ENCODE measurements at places on chromosomes 6 and 20.

- DNase-seq = no peak
Observed at GRCh38 chr6:107272246-107272645, 156.9 kb upstream of the BEND3 start.

- no peak for DNase-seq
Observed at GRCh38 chr6:125587666-125588632, 161.5 kb upstream of the HEY2 start.

- DNase-seq = no peak
Observed at GRCh38 chr6:938916-939315, 246.0 kb upstream of the EXOC2 start.

- DNase-seq = peak; percentile 26
Observed at GRCh38 chr6:16851758-16852157, 90.5 kb upstream of the ATXN1 start.

DNA sequence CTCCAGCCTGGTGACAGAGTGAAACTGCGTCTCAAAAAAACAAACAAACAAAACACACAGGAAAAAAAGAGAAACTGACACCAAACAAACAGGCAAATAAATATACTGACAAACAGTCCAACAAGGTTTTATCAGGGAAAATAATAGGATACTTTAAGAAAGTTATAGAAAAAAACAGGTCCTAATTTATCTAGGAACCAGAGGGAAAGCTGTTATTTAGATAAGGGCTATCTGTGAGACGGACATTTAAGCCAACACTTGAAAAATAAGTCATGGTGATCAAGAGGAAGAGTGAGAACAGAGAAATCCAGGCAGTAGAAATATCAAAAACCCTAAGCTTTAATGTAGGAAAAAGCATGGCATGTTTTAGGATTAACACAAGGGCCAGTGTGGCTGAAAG lies 68.9 kb downstream of the FAM217A start:
- DNase-seq = no peak

DNA sequence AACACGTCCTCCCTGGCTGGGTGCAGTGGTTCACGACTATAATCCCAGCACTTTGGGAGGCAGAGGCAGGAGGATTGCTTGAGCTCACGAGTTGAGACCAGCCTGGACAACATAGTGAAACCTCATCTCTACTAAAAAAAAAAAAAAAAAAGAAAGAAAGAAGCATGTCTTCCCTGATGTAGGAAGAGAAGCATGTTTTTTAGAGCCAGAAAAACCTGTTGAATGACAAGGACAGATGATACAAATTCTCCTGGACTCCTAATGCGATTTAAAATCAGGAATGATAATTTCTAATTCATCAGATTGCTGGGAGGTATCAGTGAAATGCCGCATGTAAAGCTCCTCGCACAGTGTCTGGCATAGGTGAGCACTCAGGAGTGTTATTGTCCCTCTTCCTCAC lies 23.7 kb upstream of the SEC63 start:
- DNase-seq = no peak

GRCh38 chr6:86357877-86358276 lies 579.5 kb upstream of the HTR1E start:
- no peak for DNase-seq

GRCh38 chr6:41199552-41200246 lies 1.2 kb downstream of the TREML2 start:
- DNase-seq = peak; percentile 47

- DNase-seq = no peak
Observed at GRCh38 chr20:7687065-7687464, 253.2 kb downstream of the HAO1 start.
